Left lung (tissue), 14 donors: ENCODE measurements at places on chromosomes 13 and 19. TPM values are rescaled to one million over a fixed set of nuclear protein-coding genes. Genes with fewer than 3 reads are reported as not detected.

GRCh38 chr19:14487370-14488125 lies 8.4 kb downstream of the GIPC1 start:
- no peak overlapping the region for H3K27ac ChIP-seq
- no peaks in the 10 kb centered on the region for H3K27me3 ChIP-seq
- peaks cover 62% of the 10 kb centered on the region for H3K36me3 ChIP-seq
- no peak for DNase-seq
- H3K4me1 ChIP-seq = no peaks in the 10 kb centered on the region
- H3K4me3 ChIP-seq = no peak overlapping the region

- DNase-seq = peak; percentile 98
- peak within 1 kb of the TSS; percentile 97 for H3K4me3 ChIP-seq
- H3K36me3 ChIP-seq = no peaks in the 10 kb centered on the region
- H3K27ac ChIP-seq = peak within 1 kb of the TSS; percentile 82
- no peaks in the 10 kb centered on the region for H3K27me3 ChIP-seq
Measured at GRCh38 chr19:58466760-58467589, at the start of gene ZNF324. Gene ZNF324 (plus strand): TSS chr19:58467080. CDS start chr19:58469186, 2,106 bp downstream.

- no peaks in the 10 kb centered on the region for H3K36me3 ChIP-seq
- DNase-seq = no peak
- no peaks in the 10 kb centered on the region for H3K27me3 ChIP-seq
- no peak overlapping the region for H3K4me3 ChIP-seq
Measured at GRCh38 chr13:23626700-23627099, 56.5 kb downstream of the TNFRSF19 start.

DNA sequence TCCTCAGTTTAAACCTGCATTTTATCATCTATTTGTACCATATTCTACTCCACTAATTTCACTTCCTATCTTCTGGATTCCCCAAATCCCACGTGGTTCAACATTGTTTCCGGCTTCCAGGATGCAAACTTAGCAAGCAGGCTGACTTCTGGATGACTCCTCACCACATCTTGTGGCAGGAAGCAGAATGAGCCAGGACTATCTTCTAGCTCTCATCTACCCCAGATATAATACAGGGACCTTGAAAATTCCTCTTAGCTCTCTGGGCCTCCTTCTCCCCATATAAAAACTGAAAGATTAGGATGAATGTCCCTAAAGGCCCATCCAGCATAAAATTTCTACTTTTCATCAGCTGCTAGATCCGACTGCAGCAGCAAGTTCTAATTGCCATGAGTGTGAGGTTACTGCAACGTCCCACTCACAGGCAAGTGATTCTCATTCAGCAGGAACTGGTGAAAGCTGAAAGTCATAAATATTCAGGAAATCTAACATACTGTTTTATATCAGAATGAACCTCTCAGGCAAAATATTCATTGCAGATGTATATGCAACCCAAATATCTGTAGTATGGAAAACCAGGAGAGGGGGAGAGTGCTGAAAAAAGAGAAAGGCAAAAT lies 93.4 kb downstream of the KCTD12 start:
- H3K4me3 ChIP-seq = no peak overlapping the region
- H3K27me3 ChIP-seq = no peaks in the 10 kb centered on the region
- H3K27ac ChIP-seq = peak overlapping the region; percentile 27
- H3K4me1 ChIP-seq = no peaks in the 10 kb centered on the region
- peak; percentile 41 for DNase-seq

DNA sequence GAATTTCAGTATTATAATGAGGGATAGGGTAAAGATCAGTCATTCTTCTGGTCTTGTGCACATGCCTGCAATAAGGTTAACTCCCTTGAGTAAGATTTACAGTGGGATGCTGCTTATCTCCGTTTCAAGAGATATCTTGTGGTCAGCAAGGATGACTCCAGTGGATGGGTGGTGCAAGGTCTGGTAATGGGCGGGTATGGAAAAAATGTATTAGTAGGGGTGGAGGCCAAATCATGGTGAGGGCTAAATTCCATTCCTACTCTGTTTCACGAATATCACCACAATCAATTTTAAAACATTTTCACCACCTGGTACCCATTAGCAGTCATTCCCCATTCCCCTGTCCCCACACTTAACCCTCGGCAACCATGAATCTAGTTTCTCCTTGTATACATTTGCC lies 40.6 kb downstream of the CCDC122 start:
- DNase-seq = no peak
- H3K4me3 ChIP-seq = no peak overlapping the region
- H3K36me3 ChIP-seq = no peaks in the 10 kb centered on the region
- no peaks in the 10 kb centered on the region for H3K4me1 ChIP-seq

GRCh38 chr19:42166316-42166715 lies 34.1 kb upstream of the POU2F2 start:
- H3K27ac ChIP-seq = no peak overlapping the region
- H3K36me3 ChIP-seq = no peaks in the 10 kb centered on the region
- H3K4me1 ChIP-seq = no peaks in the 10 kb centered on the region
- no peak overlapping the region for H3K4me3 ChIP-seq

- H3K36me3 ChIP-seq = no peaks in the 10 kb centered on the region
- no peaks in the 10 kb centered on the region for H3K27me3 ChIP-seq
- DNase-seq = no peak
- no peak overlapping the region for H3K27ac ChIP-seq
Measured at GRCh38 chr13:97342936-97343335, 91.0 kb upstream of the RAP2A start.

GRCh38 chr13:114115191-114115671 lies 17.2 kb downstream of the RASA3 start:
- H3K4me3 ChIP-seq = no peak overlapping the region
- H3K27me3 ChIP-seq = no peaks in the 10 kb centered on the region
- no peaks in the 10 kb centered on the region for H3K36me3 ChIP-seq

Gene HCN2
- polyA plus RNA-seq = 0.18 TPM

Gene TEX26
- polyA plus RNA-seq = 2.4 TPM

Gene C2CD4C
- polyA plus RNA-seq = 1.0 TPM
